ENCODE measurements at places on chromosomes 7 and 10.
A peak's percentile ranks its signal among the peaks of the same experiment; 100 is the strongest.

- no peak for DNase-seq
Measured at GRCh38 chr10:11849911-11850310, 26.8 kb downstream of the PROSER2 start.

DNA sequence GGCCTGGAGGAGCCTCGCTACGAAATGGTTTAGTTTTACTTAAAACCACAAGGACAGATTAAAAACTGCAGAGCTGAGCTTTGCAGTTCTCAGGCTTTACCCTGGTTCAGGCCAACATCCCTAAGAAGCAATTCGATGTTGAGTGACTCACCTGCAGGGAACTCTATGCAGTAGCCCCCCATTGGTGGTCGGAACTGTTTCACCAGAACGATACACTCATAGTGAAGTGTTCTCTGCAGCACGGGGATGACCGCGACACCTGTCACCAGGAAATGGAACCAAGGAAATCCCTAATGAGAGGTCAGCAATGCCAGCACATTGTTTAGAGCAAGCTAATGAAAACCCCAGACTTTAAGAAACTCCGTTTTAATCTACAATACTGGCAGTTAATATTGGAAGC is 18.0 kb downstream of the NUDT5 start:
- DNase-seq = no peak

DNA sequence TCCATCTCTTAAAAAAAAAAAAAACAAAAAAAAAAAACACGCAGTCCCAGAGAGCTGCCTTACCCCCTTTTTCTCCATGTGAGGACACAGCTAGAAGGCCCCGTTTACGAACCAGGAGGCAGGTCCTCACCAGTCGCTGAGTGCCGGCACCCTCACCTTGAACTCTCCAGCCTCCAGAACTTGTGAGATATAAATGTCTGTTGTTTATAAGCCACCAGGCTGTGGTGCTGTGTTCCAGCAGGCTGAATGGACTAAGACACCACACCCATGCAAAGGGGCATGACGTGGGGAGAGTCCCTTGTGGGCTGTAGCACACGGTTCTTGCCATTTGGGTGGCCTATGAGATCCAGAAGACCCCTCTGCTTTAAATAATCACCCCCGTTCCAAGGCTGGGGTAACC is 17.2 kb downstream of the ECHDC3 start:
- DNase-seq = no peak

GRCh38 chr10:122498521-122498920 is 37.2 kb downstream of the HTRA1 start:
- no peak for DNase-seq

GRCh38 chr7:72307566-72307965 is 104.6 kb downstream of the CALN1 start:
- no peak for DNase-seq

GRCh38 chr10:8776926-8777622 is 722.6 kb downstream of the GATA3 start:
- no peak for DNase-seq

GRCh38 chr7:118872568-118872967 is 648.1 kb downstream of the ANKRD7 start:
- peak; percentile 12 for DNase-seq

GRCh38 chr7:92843034-92843760 is 6.8 kb upstream of the CDK6 start:
- no peak for DNase-seq

GRCh38 chr7:46003161-46003560 is 82.1 kb upstream of the IGFBP3 start:
- no peak for DNase-seq

GRCh38 chr7:44292420-44292817 is 33.0 kb downstream of the CAMK2B start:
- no peak for DNase-seq

DNA sequence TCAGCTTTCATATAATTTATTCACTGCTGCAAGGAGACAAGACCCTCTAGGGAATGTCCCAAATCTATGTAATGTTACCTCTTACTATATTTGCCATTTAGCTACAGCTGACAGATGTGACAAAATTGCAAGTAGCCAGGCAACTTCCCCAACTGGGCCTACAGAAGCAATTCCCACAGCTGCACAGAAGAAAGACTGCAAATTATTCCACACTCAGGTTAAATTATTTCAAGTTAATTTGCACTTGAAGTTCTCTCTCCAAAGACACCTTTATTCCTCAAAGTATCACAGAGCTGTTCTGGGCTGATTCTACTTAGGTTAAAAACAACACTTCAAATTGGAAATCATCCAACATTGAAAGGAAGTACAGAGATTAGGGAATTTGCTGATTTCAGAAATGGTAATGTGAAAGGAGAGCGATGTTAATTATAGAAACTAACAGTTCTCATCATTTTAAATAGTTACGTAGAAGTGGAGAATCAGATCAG is 133.6 kb downstream of the THSD7A start:
- peak; percentile 14 for DNase-seq

DNA sequence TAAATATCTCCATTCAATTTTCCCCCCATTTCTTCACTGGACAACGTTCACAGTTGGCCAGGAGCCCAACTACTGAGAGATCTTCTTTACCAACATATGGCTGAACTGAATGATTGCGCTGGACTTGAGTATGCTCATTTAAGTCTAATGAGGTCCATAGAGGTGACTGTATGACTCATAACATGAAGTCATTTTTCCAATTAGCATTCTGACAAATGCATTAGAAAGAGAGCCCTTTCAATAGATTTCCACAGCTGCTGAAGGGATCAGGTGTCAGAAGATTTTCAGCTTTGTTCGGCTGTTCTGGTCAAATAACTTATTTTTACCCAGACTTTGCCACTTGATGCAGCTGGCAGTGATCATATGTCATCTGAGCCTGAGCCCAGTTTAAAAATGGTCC is 438.0 kb downstream of the ETV1 start:
- DNase-seq = peak; percentile 97

DNA sequence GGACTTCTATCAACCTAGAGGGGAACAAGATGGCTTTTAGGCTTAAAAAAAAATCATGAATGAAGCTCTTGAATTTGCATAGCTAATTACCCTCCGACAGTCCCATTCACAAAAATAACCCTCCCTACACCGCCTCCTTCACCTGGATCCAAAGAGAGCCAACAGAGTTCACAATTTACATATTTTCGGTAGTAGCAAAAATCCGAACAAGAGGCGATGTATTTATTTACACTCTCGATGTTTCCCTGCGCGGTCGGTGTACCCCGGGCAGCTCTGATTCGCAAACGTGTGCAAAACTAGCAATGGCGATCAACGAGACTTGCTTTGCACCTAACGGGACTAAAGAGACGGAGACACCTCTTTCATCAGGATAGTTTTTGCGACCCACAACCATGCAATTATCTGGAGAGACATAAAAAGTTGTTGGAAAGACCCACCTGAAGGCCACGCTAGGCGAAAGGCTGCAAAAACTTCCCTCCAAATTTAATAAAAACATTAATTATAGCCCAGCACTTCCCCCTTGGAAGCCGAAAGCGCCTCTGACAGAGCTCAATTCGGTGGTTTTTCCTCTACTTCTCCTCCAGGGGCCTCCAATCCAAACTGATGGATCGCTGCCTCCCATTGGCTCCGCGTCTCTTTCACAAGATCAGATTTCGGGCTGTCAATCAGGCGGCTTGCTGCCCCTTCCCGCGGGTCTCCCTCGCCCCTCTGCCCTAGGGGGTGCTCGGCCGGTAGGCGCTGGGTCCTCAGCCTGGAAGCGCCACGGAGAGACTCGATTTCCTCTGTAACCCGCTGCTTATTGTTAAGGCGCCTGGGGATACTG is at the start of gene ETV1:
ETV1 (minus strand) TSS at position 541 of the 823 bp plus-strand sequence. CDS start 614 bp downstream, outside the sequence.
- DNase-seq = peak; percentile 89

- peak; percentile 39 for DNase-seq
Measured at GRCh38 chr10:129949891-129950291, 14.2 kb downstream of the EBF3 start.

GRCh38 chr10:58362027-58362789 is 23.0 kb upstream of the TFAM start:
- DNase-seq = no peak

DNA sequence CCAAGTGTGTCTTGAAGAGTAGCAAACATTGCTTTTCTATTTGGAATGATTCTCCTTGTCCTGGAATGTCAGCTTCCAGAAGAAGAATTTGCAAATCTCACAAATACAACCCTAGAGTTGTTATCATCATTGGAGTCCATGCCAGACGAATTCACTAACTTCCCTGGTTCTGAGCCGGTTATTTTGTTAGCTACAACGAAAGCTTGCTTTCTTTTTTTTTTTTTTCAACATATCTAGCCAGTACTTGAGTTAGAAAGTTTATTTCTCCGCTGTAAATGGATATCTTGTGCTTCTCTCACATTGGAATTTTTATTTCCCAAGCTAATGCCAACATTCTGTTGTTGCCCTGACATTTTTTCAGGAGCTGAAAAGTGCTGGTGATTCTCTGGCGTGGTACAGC is 138.1 kb upstream of the POM121L12 start:
- no peak for DNase-seq

DNA sequence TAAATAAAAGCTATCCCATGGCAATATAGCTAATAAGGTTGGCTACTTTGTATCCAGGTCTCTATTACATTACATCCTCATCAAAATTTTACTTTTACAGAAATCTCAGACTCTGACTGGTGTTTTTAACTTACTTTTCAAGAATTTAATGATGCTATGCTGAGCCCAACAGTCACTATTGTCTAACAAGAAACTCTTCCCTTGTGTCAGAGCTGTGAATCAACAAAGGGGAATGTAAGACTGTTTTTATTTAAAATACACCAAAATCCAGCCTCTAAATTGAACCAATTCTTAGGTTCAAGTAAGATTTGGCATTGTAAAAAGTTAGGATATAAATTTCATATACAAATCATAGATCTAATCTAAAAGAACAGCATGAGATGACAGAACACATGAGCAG is 7.0 kb downstream of the RTKN2 start:
- no peak for DNase-seq

- peak; percentile 16 for DNase-seq
Measured at GRCh38 chr7:114539575-114539974, 125.0 kb downstream of the FOXP2 start.

- no peak for DNase-seq
Measured at GRCh38 chr10:83536426-83536825, 602.9 kb upstream of the GHITM start.

- DNase-seq = no peak
Measured at GRCh38 chr10:61153771-61154170, 209.8 kb upstream of the RHOBTB1 start.

- DNase-seq = no peak
Measured at GRCh38 chr10:69045441-69046300, 42.2 kb upstream of the SRGN start.

- no peak for DNase-seq
Measured at GRCh38 chr7:52705768-52706167, 329.7 kb upstream of the POM121L12 start.

DNA sequence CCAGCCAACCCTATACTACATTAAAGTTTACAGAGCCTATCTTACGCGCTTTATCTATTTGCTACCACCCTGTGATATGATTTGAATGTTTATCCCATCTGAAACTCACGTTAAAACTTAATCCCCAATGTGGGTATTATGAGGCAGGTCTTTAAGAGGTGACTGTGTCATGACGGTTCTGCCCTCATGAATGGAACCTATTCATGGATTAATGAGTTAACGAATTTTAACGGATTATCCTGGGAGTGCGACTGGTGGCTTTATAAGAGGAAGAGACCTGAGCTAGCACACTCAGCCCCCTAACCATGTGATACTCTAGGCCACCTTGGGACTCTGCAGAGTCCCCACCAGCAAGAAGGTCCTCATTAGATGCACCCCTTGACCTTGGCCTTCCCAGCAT is 37.8 kb downstream of the SRPK2 start:
- DNase-seq = no peak

DNA sequence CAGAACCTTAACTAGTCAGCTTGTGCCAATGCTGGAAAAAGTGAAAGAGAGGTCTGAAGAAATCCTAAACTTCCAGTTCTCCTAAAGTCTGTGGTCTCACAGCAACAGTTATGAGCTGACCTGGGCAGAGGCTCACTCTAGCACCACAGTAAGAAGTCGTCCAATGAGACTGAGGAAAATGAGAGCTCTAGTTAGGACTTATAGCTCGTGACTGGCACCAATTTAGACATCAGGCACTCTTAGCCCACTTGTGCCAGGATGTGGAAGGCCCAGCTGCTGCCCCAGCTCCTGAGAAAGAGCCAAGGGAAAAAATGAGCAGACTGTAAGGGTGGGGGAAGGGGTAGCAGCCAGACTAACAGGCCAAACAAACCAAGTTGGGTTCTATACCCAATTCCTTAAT is 7.6 kb downstream of the MMS19 start:
- no peak for DNase-seq

DNA sequence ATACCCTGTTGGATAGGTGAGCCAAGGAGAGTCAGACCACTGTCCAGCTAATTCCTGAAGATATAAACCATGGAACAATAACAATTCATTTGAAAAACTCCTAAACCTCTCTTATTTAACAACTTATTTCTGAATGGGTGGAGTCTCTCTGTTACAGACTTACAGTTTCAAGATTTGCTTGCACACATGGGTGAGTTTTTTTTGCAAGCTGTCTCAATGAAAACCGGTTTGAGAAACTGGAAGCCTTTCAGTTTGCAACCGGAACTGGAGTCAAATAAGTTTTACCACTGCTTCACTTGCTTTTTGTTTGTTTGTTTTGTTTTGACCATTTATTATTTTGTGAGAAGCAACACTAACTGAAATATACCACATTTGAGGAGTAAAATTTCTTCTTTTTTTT is 243.8 kb downstream of the MTERF1 start:
- DNase-seq = no peak

- no peak for DNase-seq
Measured at GRCh38 chr7:138170298-138170697, 94.0 kb downstream of the AKR1D1 start.

GRCh38 chr7:123220396-123220795 is 20.6 kb upstream of the SLC13A1 start:
- no peak for DNase-seq

- no peak for DNase-seq
Measured at GRCh38 chr10:78299851-78300468, 266.3 kb downstream of the RPS24 start.

GRCh38 chr7:27303026-27303425 is 60.4 kb downstream of the EVX1 start:
- DNase-seq = peak; percentile 86

DNA sequence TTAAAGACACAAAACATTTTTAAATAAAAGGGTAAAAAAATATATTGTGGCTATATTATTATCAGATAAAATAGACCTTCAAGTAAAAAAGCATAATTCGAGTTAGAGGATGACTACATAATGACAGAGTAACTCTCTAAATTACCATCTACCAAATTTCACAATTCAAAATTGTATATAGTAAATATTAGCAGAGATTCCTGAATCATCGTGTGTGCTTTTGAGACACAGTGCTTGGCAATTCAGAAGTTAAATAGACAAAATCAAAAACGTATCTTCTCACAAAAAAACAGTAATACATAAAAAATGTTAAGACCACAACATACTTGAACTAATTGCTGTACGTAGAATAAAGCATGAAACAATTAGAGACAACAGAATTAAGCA is 110.4 kb downstream of the AHR start:
- DNase-seq = no peak

DNA sequence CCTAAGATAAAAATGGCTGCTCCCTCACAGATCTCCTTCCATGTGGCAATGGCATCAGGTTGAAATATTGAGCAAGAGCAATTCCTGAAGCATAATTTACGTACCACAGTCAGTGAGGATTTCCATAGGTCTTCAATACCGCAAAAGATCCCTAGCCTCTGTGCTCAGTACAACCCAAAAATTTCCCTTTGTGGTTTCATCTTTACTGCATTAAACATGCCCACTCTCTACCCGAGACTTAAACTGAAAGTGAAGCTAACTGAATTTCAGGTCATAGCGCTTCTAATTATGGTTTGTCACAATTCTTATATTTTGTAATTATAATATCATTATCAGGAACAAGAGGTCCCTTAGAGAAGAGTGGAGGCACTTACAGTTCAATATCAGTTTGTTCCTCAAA is 1071.1 kb downstream of the XPNPEP1 start:
- no peak for DNase-seq
